ENCODE measurements at places on chromosomes 13 and 19.

DNA sequence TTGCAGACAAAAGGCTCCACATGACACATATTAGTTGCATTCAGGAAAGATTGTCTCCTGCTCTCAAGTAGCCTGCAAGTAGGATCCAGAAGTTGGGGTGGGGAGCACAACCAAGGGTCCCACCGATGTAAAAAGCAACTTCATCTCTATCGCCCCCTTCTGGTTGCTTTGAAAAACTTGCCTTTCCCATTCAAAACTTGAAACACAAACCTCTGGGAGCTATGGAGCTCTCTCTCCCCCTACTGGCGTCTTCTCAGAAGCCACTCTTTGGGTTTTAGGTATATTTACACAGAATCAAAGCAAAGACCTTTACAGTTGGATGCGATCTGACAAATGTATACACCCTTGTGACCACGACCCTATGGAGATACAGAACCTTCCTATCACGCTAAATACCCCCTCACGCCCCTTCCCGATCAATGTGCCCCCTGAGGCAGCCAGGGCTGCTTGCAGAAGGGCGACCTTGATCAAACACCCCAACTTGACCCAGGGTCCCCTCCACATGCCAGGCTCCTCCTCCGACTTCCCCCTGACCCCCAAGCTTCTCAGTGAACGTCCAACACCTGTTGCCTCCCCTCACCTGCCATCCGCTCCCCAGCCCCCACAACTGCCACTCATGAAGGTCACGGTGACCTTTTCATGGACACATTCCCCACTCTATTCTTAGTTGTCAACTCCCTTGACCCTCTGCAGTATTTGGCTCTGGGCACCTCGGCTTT lies 10.1 kb downstream of the NOSIP start:
- DNase-seq, result peak; percentile 85

- DNase-seq, result no peak
Observed at GRCh38 chr19:40691421-40692211, 1.2 kb upstream of the NUMBL start.

DNA sequence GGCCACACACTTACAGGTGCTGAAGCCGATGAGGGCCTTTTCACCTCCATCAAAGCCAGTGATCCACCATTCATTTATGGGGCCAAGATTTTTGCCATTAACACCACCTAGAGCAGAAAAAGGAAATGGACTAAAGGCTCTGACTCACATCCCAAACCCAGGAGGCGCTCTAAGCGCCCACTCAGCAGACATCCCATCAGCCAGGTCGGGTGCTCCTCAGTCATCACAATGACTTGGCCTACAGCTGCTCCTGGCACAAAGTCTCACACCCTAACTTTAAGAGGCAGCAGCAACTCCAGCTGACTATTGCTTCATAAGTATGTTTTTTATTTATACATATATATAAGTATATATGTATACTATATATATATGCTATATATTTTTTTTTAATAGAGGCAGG lies 36.1 kb upstream of the EIF3G start:
- peak; percentile 8 for DNase-seq

DNA sequence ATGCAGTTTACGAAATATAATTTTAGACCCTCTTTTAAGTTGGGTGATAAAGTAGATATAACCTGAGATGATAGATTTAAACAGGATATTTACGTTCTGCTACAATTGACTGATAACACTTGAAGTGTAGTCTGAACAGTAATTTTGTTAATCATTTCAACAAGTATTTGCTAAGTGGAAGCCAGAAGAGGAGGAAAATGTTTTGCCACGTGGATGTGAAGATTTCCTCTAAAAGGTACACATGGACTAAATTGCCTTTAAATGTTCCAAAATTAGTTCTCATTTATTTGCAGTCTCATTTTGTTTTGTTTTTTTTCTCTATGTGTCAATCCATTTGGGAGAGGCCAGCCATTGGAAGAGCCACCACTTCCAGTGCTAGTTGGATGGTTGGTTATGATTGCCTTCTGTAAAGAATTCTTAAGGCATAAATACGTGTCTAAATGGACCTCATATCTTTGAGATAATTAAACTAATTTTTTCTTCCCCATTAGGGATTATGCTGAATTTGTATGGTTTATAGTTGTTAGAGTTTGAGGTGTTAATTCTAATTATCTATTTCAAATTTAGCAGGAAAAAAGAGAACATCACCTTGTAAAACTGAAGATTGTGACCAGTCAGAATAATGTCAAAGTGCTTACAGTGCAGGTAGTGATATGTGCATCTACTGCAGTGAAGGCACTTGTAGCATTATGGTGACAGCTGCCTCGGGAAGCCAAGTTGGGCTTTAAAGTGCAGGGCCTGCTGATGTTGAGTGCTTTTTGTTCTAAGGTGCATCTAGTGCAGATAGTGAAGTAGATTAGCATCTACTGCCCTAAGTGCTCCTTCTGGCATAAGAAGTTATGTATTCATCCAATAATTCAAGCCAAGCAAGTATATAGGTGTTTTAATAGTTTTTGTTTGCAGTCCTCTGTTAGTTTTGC lies 2.8 kb downstream of the MIR17HG start:
- DNase-seq, result no peak

DNA sequence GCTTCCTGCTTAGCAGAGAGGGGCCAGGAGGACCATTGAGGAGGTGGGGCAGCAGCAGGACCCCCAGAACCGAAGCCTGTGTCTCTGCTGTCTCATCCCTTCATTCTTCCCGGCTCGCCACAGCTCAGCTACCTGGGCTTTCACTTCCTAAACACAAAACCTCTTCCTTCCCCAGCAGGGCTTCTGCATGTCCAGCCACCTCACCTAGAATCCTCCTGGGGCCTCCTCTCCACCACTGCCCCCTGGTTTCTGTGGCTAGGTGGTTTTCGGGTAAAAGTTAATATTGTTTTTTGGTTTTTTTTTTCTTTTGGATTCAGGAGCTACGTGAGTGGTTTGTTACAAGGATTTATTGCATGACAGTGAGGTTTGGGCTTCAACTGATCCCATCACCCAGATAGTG lies 61.8 kb upstream of the PABPC3 start:
- no peak for DNase-seq

- DNase-seq, result peak; percentile 55
Observed at GRCh38 chr19:13952931-13953531, 722 bp downstream of the DCAF15 start.

DNA sequence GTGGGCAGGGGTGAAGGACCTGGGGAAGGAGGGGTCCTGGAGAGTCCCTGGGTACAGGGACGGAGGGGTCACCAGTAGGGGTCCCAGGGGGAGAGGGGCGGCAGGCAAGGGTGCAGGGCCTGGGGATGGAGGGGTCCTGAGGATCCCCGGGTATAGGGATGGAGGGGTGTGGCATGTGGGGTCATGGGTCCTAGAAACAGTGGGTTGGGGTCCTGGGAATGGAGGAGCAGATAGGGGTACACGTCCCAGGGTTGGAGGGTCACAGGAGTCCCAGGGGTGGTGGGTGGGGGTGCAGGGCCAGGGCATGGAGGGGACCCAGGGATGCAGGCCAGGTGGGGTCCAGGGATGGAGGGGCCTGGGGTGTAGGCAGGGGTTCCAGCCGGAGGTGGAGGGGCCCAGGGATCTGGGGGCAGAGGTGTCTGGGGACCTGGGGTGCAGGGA lies 1.4 kb downstream of the BTBD2 start:
- DNase-seq, result no peak

DNA sequence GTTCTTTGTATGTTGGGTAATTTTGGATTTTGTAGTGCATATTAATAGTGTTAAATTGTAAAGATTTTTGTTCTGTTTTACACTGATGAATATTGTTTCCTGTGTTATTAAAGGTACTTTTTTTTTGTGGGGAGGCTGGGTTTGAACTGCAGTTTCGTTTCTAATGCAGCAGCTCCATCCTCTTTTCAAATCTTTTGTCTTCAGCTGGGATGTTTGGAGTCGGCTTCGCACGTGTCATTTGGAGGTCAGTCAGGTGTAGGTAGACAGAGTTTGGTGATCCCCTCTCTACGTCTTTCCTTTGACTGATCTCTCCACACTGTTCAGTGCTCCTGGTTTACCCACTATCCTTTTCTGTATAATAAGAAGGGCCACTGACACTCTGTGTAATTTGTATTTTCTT lies 30.3 kb downstream of the TDRD3 start:
- DNase-seq, result no peak

DNA sequence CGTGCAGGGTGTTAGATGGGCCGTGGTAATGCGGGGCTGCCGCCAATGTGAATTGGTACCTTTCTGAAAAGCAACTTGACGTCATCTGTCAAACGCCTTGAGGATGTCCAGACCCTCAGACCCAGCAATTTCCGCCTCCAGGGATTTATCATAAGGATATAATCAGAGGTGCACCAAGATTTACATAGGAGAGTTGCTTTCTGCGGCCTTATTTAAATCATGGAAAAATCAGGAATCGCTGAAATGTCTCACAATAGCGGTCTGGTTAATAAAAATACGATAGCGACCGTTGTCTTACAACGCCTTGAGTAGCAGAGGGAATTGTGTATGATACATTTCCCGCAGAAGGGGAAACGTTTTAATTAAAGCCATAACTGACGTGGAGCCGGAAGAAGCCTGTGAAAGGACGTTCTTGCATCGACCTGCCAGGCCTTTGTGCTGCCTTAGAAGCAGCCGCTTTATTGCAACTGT lies 32.3 kb upstream of the NDUFS7 start:
- DNase-seq, result no peak

- DNase-seq, result peak; percentile 32
Observed at GRCh38 chr13:77521595-77522367, 13.7 kb upstream of the SCEL start.

DNA sequence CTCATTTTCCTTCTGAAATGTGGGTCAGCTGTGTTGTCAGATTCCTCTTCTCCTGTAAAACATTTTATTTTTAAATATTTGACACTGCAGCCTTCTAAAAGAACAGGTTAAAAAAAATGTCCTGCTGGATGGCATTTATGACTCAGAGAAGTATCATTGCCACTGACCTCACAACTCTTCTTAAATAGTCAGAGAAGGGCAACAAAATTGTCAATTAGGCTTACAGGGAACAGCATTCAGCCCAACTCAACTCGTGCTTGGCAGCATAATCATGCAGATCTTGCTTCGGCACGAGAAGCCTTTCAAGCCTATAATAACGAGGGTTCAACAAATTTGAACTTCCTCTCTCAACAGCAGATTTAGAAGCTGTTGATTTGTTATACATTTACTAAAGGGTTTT lies 296.7 kb upstream of the DACH1 start:
- DNase-seq, result peak; percentile 28

- DNase-seq, result peak; percentile 37
Observed at GRCh38 chr13:32669030-32669646, 82.9 kb downstream of the PDS5B start.

GRCh38 chr19:45687599-45687998 lies 4.2 kb downstream of the SNRPD2 start:
- DNase-seq, result no peak

DNA sequence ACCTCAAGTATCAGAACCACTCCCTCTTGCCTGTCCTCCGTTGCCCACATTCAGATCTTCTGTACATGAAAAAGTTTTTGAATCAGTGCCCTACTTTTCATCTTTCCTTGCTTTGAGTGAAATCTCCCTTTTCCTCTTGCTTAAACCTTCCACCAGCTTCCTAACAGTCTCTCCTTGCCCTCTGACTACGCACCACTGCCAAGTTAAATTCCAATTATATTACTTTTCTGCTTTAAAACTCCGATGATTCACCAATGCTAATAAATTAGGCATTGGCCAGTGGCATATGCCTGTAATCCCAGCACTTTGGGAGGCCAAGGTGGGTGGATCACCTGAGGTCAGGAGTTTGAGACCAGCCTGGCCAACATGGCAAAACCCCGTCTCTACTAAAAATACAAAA lies 30.7 kb upstream of the RFXAP start:
- peak; percentile 18 for DNase-seq

GRCh38 chr13:46712524-46712923 lies 84.4 kb downstream of the ESD start:
- DNase-seq, result no peak

GRCh38 chr13:49066856-49067255 lies 91.1 kb downstream of the FNDC3A start:
- DNase-seq, result no peak

- DNase-seq, result no peak
Observed at GRCh38 chr13:82625717-82626116, 1256.6 kb downstream of the SLITRK1 start.

- DNase-seq, result no peak
Observed at GRCh38 chr13:19991531-19991930, 33.0 kb downstream of the ZMYM2 start.

DNA sequence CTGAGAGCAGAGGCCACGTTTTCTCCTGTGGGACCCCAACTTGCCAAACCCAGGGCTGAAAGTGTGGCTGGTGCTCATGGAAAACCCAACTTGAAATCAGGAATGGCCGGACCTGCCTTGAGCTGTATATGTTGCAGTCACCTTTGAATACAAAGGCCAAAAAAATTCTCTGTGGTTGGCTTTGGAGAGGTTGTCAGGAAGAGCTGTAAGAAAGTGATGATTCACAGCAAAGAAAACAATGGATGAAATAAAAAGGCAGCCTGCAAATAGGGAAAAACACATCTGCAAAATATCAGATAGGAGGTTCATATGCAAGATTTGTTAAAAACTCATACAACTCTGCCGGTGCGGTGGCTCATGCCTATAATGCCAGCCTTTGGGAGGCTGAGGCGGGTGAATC lies 715.8 kb downstream of the UQCRFS1 start:
- peak; percentile 79 for DNase-seq

DNA sequence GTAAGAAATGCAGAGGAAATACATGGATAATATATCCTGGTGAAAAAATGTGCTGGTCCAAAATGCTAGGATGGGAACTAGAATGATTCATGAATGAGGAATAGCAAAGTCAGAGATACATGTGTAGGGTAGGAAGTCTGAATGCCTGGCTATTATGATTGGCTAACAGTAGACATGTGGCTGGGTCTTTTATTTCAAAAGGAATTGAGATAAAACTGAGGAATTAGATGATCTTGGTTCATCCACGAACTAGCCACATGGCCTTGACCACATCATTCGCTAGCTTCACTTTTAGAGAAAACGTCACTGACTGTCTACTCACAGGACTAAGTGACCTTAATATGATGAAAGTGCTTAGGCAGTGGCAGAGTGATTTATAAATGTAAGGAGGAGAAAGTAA lies 103.1 kb downstream of the TRPC4 start:
- DNase-seq, result no peak

DNA sequence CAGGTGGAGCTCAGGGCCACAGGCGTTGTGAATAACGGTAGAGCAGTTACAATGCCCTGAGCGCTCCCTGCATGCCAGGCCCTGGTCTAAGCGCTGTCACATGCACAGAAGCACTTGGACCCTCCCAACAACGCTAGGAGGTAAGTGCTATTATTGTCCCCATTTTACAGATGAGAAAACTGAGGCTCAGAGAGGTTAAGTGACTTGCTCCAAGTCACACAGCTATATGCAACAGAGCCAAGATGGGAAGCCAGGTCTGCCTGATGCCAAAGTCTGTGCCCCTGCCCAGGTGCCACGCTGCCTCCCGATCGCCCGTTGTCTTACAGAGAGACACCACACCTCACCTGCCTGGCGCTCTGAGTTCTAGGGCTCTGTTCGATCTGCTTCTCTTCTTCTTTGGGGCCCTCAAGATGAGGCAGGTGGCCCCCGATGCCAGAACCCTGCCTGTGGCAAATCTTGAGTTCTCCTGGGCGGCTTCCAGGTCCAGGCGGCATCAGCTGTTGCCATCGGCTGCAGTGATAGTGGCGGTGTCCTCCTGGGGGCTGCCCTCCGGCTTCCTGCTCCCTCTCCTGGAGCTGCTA lies 20.0 kb downstream of the YIPF2 start:
- no peak for DNase-seq

GRCh38 chr13:105389373-105389772 lies 1146.1 kb downstream of the EFNB2 start:
- DNase-seq, result no peak
